ENCODE measurements at places on chromosomes 4 and X. TPM values are rescaled to one million over a fixed set of nuclear protein-coding genes. Genes with fewer than 3 reads are reported as not detected.

The LANCL3 gene
- polyA plus RNA-seq = 0.18 TPM

The ELMOD2 gene
- polyA plus RNA-seq = 41.8 TPM

The ZNF141 gene
- 23.0 TPM for polyA plus RNA-seq

The LGI2 gene
- 23.6 TPM for polyA plus RNA-seq

The VEGFD gene
- polyA plus RNA-seq = 0.39 TPM

The ARHGAP4 gene
- 48.5 TPM for polyA plus RNA-seq

The S100P gene
- polyA plus RNA-seq = 8.1 TPM

GRCh38 chr4:145545538-145546174 is 64.0 kb downstream of the SMAD1 start:
- no peak for DNase-seq

DNA sequence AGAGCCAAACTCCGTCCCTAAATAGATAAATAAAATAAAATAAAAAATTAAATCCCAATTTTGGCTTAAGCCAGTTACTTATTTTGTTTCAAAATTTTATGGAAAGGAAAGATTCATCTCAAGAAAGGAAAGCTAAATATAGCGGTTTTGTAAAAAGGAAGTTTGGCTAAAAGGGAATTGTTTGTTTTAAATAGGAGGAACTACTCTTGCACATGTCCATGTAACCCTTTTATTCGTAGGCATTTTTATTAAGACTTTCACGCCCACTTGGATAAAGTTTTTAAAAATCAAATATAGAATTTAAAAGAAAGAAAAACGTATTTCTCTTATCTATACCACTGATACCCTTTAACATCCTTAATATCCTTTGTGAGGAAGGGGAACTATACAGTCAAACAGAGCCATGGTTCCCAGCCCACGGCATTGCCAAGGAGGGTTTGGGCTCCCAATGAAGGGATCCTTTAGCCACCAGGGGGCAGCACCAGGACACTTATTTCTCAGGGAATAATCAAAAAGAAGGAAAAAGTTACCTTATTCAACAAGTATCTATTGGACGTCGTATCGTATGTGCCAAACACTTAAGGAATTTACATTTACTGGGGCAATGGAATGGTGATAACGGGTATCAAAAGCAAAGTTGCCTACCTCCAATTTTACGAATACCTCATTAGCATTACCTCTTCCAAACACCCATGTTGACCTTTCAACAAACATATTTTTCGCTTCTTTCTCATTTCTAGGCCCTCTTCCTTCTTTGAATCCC is 27.7 kb downstream of the CDKN2AIP start:
- peak; percentile 55 for DNase-seq

GRCh38 chr4:46442963-46443362 is 53.0 kb upstream of the GABRA2 start:
- DNase-seq = no peak

GRCh38 chr4:172169871-172170270 is 356.7 kb downstream of the GALNTL6 start:
- no peak for DNase-seq

- DNase-seq = no peak
Observed at GRCh38 chrX:148871422-148872160, 371.2 kb downstream of the AFF2 start.

GRCh38 chr4:40414673-40415072 is 79.5 kb downstream of the CHRNA9 start:
- no peak for DNase-seq

GRCh38 chr4:124740501-124740900 is 28.0 kb upstream of the ANKRD50 start:
- DNase-seq = no peak

DNA sequence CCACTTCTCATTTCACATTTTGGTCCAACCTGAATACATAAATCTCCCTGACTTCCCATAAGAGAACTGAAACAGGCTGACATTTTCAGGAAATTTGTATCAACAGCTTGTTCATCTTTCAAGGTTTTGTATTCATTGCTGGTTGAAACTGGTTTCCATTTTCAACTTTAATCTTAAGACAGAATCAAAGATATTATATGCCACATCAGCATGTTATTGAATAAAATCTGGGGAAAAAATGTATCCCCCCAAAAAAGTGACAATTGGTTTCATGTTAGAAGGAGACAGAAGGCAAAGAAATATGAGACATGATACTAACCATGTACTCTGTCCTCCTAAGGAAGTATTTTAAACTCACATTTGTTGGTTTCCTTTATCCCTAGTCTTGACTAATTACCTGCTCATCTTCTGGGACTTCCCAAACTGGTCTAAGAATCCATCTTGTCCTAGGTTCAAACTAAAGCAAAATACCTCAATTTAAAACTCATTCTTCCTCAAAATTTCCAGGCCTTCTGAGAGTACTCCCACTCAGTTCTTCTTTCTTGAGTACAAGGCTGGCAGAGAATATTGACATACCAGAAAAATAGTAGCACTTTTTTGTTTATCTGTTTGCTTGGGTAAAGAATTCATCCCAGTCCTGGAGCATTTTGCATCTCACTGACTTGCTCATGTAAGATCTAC is 3.1 kb upstream of the ANTXR2 start:
- DNase-seq = no peak

GRCh38 chr4:186749611-186750281 is 26.1 kb upstream of the FAT1 start:
- DNase-seq = no peak

- no peak for DNase-seq
Observed at GRCh38 chr4:5460106-5460801, 248.1 kb downstream of the EVC2 start.

- DNase-seq = no peak
Observed at GRCh38 chr4:144338834-144339233, 198.3 kb upstream of the GYPA start.

GRCh38 chr4:85084371-85085094 is 118.0 kb upstream of the WDFY3 start:
- peak; percentile 37 for DNase-seq

- no peak for DNase-seq
Observed at GRCh38 chrX:38841750-38842149, 40.5 kb downstream of the MID1IP1 start.

All from left renal cortex interstitium (tissue), 4 donors.